ENCODE measurements at places on chromosomes 5 and 9.

- no peak for DNase-seq
These were observed at the start of gene CCL28 for GRCh38 chr5:43412156-43412555. Gene CCL28 (minus strand): TSS chr5:43412391. CDS start chr5:43412316, 75 bp downstream.

GRCh38 chr9:91395106-91395552 is 28.5 kb downstream of the NFIL3 start:
- no peak for DNase-seq

- no peak for DNase-seq
These were observed 3.1 kb upstream of the DMRT3 start for GRCh38 chr9:973295-973834.

- DNase-seq = no peak
These were observed 168.0 kb upstream of the POU5F2 start for GRCh38 chr5:93909356-93909755.

GRCh38 chr5:171433982-171434676 is 14.7 kb downstream of the FGF18 start:
- no peak for DNase-seq

DNA sequence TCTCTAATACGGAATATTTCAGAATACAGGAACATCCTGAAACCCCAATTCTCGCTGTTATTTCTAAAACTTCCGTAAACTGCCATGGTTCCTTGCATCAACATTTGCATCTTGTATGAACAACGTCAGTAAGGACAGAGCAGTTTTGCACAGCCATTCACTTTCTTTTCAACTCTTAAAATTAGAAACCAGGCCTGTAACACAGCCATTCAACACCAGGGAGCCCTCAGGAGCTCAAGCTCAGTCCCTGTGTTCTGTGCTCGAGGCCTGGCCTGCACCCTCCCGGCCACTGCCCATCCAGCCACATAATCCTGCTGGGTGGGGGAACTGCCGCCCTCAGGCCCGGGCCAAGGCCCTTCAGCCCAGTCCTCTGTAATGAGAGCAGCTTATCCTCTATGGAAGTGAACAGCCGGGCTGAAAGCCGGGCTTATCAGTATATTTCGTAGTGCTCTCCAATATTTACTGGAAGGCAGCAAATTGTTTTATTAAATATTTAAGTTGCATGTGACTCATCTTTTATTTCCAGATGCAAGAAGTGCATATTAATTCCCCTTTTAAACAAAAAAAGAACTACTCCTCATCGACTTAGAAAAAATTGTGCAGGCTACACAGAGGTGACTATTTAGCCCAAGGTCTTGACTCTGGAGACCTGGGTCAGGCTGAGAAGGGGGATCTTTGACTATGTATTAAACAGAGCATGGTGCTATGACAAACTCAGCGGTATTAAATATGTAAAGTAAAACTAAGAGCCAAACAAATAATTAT is 33.2 kb upstream of the SLC6A3 start:
- no peak for DNase-seq

DNA sequence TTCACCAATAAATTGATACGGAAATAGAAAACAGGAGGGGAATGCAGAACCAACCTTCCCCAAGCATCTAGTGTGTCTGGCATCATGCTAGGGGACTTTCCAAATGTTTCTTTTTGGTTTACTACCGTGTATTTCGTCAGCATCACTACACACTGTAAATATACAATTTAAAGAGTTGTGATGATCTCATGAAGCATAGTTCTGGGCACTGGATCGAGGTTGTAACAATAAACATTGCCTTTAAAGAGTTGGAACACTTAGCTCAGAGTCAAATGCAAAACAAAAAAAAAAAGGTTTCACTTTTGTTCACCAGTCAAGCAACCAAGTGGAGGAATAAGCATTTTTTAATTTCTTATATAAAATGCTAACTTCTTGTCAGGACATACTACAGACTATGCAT is 2.9 kb upstream of the SCAI start:
- DNase-seq = no peak

DNA sequence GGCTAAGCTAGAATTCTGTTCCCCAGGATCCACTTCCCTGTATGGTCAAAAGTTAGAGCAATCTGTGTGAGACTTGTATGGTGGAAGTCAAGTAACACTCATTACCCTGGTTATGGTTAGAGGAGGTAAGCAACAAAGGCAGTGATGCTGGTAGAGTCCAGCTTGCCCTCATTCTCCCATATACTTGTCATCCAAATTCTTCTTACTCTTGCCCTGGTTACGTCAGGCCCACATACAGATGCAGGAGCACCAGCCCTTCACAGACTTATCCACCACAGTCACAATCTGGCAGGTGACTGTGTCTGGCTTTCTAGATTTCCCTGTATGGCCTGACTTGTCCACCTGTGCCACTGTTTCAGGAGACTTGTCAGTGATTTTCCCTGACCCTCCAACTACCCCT is 35.4 kb downstream of the PGGT1B start:
- no peak for DNase-seq

DNA sequence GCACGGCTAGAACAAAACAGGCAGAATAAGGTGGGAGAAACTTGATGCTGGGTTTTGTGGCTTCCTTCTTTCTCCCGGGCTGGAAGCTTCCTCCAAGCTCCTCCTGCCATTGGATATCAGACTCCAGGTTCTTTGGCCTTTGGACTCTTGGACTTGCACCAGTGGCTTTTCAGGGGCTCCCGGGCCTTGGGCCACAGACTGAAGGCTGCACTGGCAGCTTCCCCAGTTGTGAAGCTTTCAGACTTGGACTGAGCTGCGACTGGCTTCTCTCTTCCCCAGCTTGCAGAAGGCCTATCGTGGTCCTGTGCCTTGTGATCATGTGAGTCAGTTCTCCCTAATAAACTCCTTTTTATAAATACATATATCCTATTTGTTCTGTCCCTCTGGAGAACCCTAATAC is 364.4 kb downstream of the DNAH5 start:
- no peak for DNase-seq

DNA sequence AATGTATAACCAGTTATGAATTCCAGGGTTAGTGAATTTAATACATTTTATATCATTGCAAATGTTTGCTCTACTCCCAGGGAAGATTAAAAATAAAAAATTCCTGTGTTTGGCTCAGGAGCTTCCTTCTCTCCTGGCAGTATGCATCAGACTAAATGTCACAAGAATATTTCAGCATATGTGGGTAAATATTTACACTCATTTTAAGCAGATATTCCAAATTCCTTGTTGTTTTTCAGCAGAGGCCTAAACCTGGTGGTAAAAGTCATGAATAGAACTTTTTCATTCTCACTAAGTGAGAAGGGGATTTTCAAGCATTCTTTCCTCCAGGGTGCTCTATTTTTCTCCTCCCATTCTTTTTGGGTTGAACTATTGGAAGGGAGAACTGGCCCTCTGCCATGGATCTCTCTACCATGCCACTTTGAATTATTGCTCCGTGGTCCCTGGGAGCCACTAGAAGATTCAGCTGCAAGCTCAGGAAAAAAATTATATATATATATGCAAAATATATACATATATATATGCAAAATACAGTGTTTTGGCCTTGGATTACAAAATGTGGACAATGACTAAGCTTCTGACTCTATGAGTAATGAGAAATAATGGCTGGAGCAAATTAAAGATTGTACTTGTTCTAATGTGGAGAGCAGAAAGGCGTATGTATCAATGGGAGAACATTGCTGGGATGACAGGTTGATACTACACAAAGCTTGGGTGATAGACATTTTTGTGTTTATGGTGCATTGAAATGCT is 180.6 kb upstream of the PAPPA start:
- DNase-seq = no peak

DNA sequence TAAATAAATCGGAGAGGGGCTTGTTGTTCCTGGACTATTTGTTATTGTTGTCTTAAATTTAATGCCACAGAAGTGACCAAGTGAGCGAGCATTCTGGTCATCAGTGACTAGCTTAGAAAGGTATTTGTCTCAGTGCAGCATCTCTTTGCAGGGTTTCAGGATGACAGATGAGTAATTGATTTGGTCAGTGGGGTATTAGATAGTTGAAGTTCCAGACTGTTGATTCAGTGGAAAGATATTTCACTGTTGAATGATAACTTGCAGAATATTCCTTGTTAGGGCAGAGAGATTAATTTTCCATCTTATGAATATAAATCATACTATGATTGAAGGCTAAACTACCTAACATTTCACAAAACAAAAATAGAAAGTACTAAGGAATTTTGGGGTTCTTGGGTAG is 122.4 kb downstream of the TRIO start:
- DNase-seq = no peak

DNA sequence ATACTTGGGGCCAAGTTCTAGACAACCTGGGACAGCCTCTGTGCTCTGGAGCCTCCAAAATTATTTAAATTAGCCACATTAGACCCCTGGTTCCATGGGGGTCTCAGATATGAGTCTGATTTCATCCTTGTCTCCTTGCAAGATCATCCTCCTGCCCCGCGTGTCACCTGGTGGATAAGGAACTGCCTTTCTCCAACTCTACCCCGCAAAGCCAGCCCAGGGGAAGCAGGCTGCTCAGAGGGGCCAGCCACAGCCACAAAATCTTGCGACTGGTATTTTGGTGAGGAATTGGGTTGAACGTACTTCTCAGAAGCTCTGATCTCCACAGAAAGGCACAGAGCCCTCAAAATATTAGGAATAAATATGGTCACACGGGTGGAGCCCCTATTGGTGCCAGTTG is 101.2 kb downstream of the AK8 start:
- no peak for DNase-seq
